Sigmoid colon (tissue), 7 donors: ENCODE measurements at places on chromosomes 1 and 21. TPM values are rescaled to one million over a fixed set of nuclear protein-coding genes. Genes with fewer than 3 reads are reported as not detected.

DNA sequence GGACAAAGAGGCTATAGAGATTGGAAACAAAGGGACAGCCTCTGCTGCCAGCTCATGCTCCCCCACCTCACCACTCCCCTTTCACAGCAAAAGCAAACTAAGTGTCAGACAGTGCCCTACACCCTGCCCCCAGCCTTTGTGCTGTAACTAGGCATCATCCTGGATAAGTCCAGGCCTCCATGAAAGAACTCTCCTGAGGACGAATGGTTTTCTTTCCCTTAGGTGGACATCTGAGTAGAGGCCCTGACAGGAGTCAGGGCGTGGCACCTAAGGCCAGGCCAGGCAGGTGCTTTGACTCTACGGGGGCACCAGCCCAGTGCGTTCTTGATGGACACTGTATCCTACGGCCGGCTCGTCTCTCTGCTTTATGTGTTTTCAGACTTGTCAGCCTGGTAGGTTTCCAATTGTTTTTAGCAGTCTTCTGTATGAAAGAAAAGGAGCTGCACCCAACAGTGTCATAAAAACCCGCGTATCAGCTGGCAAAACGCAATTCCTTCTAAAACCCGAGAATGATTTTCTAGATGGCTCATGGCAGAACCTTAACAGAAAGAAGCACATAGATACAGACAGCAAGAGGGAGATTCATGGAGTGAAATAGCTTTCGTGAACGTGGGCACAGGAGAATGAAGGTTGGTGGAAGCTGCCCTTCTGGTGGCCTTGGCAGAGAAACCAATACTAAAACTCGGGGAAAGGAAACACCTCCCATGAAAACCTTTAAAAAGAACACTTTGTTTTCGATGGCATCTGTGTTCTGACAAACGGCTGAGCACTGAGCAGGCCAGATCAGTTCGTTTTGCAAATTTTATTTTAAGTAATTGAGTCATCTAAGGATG is 51.7 kb upstream of the AJAP1 start:
- no peak overlapping the region for H3K4me3 ChIP-seq
- H3K4me1 ChIP-seq, result no peaks in the 10 kb centered on the region
- DNase-seq, result peak; percentile 2
- peaks cover 14% of the 10 kb centered on the region for H3K27me3 ChIP-seq
- H3K27ac ChIP-seq, result no peak overlapping the region

DNA sequence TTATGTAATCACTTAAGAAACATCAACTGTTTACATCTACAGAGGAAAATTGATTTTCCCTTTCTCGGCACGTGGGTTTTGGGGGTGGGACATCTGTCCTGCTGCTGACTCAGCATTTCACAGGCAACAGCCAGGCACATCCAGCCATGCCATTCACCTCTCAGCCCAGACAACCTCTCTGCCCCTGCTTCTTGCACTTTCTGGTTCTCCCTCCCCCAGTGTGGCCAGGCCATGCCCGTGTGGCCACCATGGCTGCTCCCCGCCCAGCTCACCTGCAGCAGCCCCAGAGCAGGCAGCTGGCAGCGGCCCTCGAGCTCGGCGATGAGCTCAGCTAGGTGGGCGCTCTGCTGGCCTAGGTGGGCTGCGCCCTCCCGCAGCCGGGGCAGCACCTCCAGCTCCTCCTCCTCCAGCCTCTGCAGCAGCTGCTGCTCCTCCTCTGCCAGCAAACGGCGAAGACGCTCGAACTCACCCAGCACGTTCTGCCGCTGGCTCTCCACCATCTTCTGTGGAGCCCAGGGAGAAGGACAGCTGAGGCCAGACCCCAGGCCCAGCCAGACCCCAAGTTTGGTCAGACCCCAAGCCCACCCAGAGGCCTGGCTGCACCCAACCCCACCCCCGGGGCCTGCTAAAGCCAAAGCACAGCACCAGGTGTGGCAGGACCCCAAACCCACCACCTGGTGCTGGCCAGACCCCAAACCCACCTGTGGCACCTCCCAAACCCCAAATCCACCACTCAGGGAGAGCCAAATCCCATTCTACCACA is 5.8 kb downstream of the TRIM11 start:
- H3K27ac ChIP-seq, result no peak overlapping the region
- no peaks in the 10 kb centered on the region for H3K4me1 ChIP-seq
- no peaks in the 10 kb centered on the region for H3K27me3 ChIP-seq
- H3K4me3 ChIP-seq, result no peak overlapping the region
- peak; percentile 62 for DNase-seq

- H3K4me1 ChIP-seq, result peaks cover 10% of the 10 kb centered on the region
- peaks cover 16% of the 10 kb centered on the region for H3K27me3 ChIP-seq
- no peak overlapping the region for H3K27ac ChIP-seq
- peak overlapping the region; percentile 49 for H3K4me3 ChIP-seq
- DNase-seq, result no peak
- no peaks in the 10 kb centered on the region for H3K36me3 ChIP-seq
Measured at GRCh38 chr1:52633291-52633754, 355 bp downstream of the SHISAL2A start.

GRCh38 chr1:38327559-38327973 is 281.0 kb upstream of the POU3F1 start:
- H3K27ac ChIP-seq, result no peak overlapping the region
- H3K4me3 ChIP-seq, result no peak overlapping the region

CD1B gene
- total RNA-seq, result not detected

METTL18 gene
- total RNA-seq, result 14.5 TPM

PEX14 gene
- total RNA-seq, result 19.1 TPM
